Endodermal cell (in vitro differentiated cells): ENCODE measurements at places on chromosomes 16 and 17. TPM values are rescaled to one million over a fixed set of nuclear protein-coding genes. Genes with fewer than 3 reads are reported as not detected.

The TEX14 gene
- 0.07 and 0.18 TPM in 2 replicates for total RNA-seq

The WFIKKN1 gene
- 8.0 to 14.1 TPM (median 11.6 TPM) in 3 replicates for total RNA-seq

The TLCD2 gene
- total RNA-seq, result 0.26 to 0.84 TPM (median 0.74 TPM) in 3 replicates

The ZG16B gene
- total RNA-seq, result 0.16 TPM in 1 of 2 replicates, not detected in the other

The ITGA2B gene
- total RNA-seq, result 5.2 and 6.9 TPM in 2 replicates

The NT5M gene
- total RNA-seq, result 5.5 and 6.5 TPM in 2 replicates

The HAPSTR1 gene
- total RNA-seq, result 65.4 and 68.5 TPM in 2 replicates

The TRIM37 gene
- total RNA-seq, result 43.6 and 44.2 TPM in 2 replicates

The PPY gene
- total RNA-seq, result not detected in 2 replicates

- H3K36me3 ChIP-seq, result peaks cover 18% of the 10 kb centered on the region
- DNase-seq, result no peak
- H3K4me1 ChIP-seq, result no peaks in the 10 kb centered on the region
- no peak overlapping the region for H3K4me3 ChIP-seq
Measured at GRCh38 chr17:74807441-74807840, 31.3 kb upstream of the NAT9 start.

GRCh38 chr16:79329166-79329521, 271.4 kb downstream of the MAF start:
- H3K27me3 ChIP-seq, result no peaks in the 10 kb centered on the region
- peaks cover 7% of the 10 kb centered on the region for H3K4me1 ChIP-seq
- H3K4me3 ChIP-seq, result no peak overlapping the region
- H3K27ac ChIP-seq, result no peak overlapping the region
- H3K36me3 ChIP-seq, result no peaks in the 10 kb centered on the region

DNA sequence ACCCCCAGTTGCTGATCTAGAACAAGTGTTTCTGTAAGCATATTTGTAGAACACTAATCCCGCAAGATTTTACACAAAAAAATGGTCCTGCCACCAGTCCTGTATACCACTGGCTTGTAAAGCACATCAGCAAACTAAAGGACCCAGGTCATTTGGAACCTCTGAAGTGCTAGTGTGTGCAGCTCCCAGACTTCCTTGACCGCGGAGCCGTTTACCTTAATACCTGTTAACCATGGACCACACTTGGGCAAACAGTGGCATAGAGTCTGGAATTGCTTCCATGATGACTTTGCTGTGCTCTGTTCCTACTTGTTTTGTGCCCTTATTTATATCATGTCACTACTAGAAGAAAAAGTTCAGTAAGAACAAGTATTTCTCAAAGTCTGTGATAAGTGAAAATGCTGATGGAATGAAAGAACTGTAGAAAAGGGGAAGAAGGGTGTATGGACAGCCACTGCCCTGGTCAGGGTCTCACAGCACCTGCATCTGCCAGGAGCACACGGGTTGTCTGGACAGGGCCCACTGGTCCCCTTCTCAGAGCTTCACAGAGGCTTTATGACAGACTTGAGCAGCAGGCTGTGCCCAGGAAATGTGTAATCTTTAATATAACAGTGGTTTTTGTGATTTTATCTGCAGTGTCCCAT, 29.3 kb downstream of the ALDH3A2 start:
- peak; percentile 70 for DNase-seq
- peaks cover 68% of the 10 kb centered on the region for H3K36me3 ChIP-seq
- H3K4me3 ChIP-seq, result peak overlapping the region; percentile 13
- H3K4me1 ChIP-seq, result no peaks in the 10 kb centered on the region
- H3K27ac ChIP-seq, result no peak overlapping the region
- no peaks in the 10 kb centered on the region for H3K27me3 ChIP-seq

GRCh38 chr16:68244481-68244902, 681 bp upstream of the PLA2G15 start:
- peak overlapping the region; percentile 96 for H3K4me3 ChIP-seq
- H3K4me1 ChIP-seq, result peaks cover 3% of the 10 kb centered on the region
- DNase-seq, result no peak
- no peaks in the 10 kb centered on the region for H3K36me3 ChIP-seq

GRCh38 chr17:35074711-35075707, 11.5 kb upstream of the RFFL start:
- H3K36me3 ChIP-seq, result no peaks in the 10 kb centered on the region
- peak overlapping the region; percentile 49 for H3K27ac ChIP-seq
- no peak overlapping the region for H3K4me3 ChIP-seq
- H3K4me1 ChIP-seq, result peaks cover 19% of the 10 kb centered on the region
- no peaks in the 10 kb centered on the region for H3K27me3 ChIP-seq

GRCh38 chr16:81758376-81758775, 20.7 kb upstream of the PLCG2 start:
- H3K36me3 ChIP-seq, result no peaks in the 10 kb centered on the region
- H3K27ac ChIP-seq, result no peak overlapping the region
- H3K27me3 ChIP-seq, result no peaks in the 10 kb centered on the region
- no peak for DNase-seq

- H3K36me3 ChIP-seq, result no peaks in the 10 kb centered on the region
- no peaks in the 10 kb centered on the region for H3K27me3 ChIP-seq
- DNase-seq, result peak; percentile 57
- H3K4me1 ChIP-seq, result no peaks in the 10 kb centered on the region
Measured at GRCh38 chr17:51422634-51423033, 162.3 kb downstream of the UTP18 start.

- DNase-seq, result no peak
- H3K4me1 ChIP-seq, result no peaks in the 10 kb centered on the region
- no peak overlapping the region for H3K4me3 ChIP-seq
- peaks cover 7% of the 10 kb centered on the region for H3K27me3 ChIP-seq
- no peak overlapping the region for H3K27ac ChIP-seq
Measured at GRCh38 chr17:17463821-17464220, 13.0 kb upstream of the MED9 start.

DNA sequence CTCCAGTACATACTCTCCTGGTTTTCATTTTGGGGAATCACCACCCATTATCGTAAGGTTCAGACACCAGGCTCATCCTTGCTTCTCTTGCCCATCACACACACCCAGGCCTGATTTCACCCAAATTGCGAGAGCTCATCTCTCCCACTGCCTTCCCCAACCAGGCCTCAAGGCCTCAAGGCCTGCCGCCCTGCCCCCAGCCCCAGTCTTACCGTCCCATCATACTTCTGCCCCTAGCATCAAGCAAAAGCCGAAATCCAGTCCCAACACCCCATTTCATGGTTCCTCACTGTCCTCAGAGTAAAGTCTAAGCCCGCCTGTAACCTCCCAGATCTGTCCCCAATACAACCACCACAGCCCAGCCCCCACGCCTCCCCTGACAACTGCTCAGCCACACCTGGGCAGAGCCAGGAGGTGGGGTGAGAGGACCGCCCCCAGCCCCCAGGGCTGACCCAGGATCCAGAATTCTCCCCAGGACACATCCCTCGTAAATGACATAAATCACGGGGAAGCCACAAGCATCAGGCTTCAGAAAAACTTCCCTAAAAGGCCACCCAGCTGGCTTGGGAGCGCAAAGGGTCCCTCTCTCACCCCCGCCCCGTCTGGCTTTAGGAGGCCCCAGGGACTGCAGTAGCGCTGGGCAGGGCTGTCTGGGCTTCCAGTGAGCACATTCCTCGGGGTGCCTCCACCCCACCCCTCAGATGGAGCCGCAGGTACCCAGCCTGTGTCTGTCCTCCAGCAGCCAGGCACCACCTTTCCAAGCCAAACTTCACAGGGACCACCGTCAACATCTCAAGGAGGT, 9.6 kb upstream of the P2RX1 start:
- no peak overlapping the region for H3K27ac ChIP-seq
- DNase-seq, result no peak
- H3K4me3 ChIP-seq, result no peak overlapping the region
- H3K36me3 ChIP-seq, result no peaks in the 10 kb centered on the region

DNA sequence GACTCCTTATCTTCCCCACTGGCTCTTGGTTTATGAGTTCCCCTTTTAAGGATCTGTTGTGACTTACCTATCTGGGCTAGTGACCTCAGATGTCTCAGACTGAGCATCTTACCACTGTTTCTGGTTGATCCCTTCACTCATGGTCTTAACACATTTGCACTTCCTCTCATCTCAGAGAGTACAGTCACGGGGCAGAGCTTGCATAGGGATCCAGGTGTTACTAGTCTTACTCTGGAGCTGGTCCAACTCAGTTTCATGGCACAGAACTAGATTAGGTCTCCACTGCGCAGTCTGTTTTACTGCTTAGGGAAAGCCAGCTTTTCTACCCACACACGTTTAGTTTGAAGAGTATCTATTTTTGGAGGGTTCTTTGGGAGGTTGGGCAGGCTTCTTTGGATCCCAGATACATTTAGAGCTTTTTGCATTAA, 10.2 kb downstream of the GABARAPL2 start:
- no peak for DNase-seq
- peak overlapping the region; percentile 32 for H3K27ac ChIP-seq
- no peaks in the 10 kb centered on the region for H3K27me3 ChIP-seq
- H3K36me3 ChIP-seq, result peaks cover 73% of the 10 kb centered on the region
- no peak overlapping the region for H3K4me3 ChIP-seq

DNA sequence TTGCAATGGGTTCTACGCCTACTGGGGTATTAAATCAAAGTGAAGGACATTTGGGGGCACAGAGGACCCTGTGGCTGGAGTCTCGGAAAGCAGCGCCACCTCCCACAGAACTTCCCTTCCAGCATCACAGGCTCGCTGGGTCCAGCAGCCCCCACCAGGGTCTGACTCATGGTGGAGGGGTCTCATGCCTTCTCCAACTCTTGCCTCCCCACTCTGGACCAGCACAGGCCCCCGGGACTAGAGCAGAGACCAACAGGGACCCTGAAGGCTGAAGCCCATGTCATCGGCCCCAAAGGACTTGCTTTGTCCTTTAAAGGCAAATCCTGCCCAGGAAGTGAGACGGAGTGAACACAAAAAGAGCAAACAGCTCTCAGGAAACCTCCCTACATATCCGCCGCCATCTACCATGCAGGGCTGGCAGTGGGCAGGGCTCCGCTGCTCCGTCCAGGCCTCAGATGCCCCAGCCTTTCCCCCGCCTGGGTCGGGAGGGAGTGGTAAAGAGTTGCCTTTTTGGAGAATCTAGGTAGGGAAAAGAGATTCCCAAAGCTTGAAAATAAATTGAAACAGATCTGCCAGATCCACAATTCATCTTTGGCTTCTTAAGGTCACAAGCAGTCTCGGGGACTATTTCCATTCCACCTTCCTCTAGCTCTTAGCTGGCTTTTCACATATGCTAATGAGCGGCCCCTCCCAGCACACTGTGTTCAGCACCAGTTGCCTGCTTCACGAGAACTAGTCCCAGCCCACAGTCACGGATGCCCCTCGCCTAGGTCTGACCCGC, 2.1 kb upstream of the GPRC5C start:
- H3K4me1 ChIP-seq, result peaks cover 10% of the 10 kb centered on the region
- DNase-seq, result peak; percentile 78
- H3K27ac ChIP-seq, result no peak overlapping the region
- no peaks in the 10 kb centered on the region for H3K27me3 ChIP-seq
- peak overlapping the region; percentile 86 for H3K4me3 ChIP-seq
- H3K36me3 ChIP-seq, result no peaks in the 10 kb centered on the region

GRCh38 chr17:41864498-41864835, 756 bp downstream of the KLHL11 start:
- peak overlapping the region; percentile 64 for H3K27ac ChIP-seq
- peaks cover 24% of the 10 kb centered on the region for H3K36me3 ChIP-seq
- no peaks in the 10 kb centered on the region for H3K27me3 ChIP-seq
- H3K4me1 ChIP-seq, result peaks cover 5% of the 10 kb centered on the region

DNA sequence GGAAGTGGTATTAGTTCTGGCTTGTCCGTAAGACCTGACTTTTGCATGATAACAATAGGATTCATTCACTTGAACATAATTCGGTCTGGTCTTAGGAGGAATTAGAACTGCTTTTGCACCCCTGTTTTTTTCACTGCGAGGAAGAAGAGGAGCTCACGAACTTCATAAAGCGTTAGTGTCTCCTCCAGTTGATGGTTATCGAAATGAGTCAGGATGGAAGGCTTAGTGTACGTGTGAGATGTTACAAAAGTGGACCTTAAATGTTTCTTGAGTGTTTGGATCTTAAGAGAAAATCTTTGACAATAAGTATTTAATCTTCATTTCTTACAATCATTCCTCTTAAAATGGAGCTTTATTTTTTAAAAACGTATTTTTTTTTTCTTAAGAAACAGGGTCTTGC, 52.8 kb downstream of the USP10 start:
- H3K36me3 ChIP-seq, result peaks cover 12% of the 10 kb centered on the region
- no peak for DNase-seq
- H3K4me3 ChIP-seq, result no peak overlapping the region

DNA sequence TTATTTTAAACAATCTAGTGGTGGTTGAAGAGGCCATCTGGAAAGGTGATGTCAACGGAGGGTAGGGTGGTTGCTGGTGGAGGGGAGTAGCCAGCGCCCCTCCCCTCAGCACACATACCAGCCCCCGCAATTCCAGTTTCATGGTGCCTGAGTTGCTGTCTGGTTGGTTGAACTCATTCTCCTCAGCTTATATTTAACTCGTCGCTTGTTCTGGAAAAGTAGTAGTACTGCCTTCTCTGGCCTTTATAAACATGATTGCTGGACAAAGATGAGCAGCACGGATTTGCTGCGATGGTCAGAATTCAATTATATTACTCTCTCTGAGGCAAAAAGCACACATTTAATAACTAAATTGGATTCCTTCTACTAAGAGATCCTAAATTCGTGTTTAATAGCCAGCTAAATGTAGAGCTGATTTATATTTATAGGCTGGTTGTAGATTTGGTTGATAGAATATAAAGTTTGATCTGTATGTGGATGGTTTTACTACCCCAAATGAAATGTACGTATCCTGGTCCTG, 238.0 kb upstream of the TBX2 start:
- DNase-seq, result no peak
- no peaks in the 10 kb centered on the region for H3K27me3 ChIP-seq
- peaks cover 7% of the 10 kb centered on the region for H3K4me1 ChIP-seq
- H3K4me3 ChIP-seq, result no peak overlapping the region
- no peaks in the 10 kb centered on the region for H3K36me3 ChIP-seq
